ENCODE measurements at places on chromosomes 3 and 15.
A peak's percentile ranks its signal among the peaks of the same experiment; 100 is the strongest.

GRCh38 chr3:116897382-116897781 lies 187.8 kb downstream of the TUSC7 start:
- no peak for DNase-seq

DNA sequence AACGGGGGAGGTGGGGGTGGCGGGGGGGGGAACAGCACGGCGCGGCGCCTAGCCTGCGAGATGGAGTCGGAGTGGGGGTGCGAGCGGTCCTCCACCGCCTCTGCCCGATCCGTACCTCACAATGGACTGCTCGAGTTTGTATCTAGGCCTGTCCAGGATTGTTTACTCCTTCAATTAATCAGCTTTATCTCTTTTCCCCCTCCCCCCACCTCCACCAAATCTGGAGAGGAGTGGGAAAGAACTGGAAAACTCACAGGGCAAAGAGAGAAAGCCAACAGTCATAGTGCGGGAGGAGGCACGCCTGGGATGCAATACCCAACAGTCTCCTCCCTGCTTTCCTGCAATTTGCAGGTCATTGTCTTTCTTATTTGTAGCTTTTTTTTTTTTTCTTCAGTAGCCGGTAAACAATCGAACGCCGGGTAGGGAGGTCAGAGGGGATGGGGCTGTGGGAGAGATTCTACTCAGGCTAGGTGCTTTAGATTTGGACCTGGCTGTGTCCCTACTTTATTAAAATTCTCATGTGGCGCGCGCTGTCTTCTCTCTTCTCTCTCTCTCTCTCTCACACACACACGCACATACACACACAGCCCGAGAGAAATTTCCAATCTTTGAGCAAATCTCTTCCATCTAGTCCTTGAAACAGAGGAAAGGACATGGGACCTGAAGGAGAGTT lies 6.9 kb upstream of the MEIS2 start:
- DNase-seq, result no peak

DNA sequence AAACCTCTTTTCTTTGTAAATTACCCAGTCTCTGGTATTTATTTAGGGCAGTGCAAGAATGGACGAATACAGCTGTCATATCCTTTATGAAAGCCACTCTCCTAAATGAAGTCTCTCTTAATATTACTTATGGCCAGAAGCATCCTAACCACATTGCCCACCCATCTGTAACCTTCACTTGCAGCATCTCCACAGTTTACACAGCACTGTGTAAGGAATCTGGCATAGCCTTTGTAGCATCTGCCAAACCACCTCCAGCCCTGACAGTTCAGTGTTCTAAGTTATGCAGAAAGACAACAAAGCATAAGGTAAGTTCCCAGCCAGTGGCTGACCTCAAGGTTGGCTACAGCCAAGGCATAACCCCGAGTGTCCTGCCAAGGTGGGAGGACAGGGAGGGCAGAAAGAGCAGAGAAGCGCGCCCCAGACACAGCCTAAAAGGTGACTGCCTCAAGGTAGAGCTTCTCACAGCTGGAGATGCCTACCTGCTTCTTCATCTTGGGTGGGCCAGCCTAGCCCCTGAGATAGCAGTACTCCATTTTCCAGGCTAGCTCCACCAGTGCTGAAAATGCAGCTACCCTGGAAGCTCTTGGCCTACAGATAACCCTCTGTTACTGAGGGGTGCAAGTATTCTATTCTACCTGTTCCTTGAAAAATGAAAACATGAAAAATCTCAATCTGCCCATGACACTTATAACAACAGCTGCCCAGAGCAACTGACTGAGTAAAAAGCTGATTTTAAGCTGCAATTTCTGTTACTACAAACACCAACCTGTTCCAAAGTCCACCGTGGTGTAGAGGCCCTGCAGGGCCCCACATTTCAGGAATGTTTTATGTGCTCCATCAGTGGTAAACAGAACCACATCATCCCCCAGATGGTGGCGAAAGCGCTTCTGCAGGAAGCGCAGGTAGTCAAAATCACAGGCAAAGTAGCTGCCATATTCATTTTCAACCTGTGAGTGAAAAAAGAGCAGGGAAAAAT lies 39.3 kb downstream of the GLB1 start:
- no peak for DNase-seq

DNA sequence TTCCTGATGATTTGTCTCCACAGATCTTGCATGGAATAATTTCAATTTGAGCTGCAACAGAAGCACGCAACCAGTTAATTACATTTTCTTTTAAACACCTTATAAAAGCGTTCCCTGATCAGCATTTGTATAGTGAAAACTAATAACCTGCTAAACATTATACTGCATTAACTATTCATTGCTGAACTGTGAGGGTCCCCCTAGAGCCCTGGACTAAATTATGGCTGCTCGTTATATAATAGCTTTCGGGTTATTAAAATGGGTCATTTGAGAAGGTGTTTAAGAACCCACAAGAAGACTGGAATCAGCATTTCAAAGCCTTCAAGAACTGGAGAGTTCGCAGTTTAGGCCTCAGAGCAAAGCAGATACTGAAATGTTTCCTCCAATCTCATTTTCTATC lies 52.9 kb upstream of the ICE2 start:
- DNase-seq, result no peak

GRCh38 chr15:28900041-28900891 lies 14.5 kb downstream of the APBA2 start:
- DNase-seq, result no peak

DNA sequence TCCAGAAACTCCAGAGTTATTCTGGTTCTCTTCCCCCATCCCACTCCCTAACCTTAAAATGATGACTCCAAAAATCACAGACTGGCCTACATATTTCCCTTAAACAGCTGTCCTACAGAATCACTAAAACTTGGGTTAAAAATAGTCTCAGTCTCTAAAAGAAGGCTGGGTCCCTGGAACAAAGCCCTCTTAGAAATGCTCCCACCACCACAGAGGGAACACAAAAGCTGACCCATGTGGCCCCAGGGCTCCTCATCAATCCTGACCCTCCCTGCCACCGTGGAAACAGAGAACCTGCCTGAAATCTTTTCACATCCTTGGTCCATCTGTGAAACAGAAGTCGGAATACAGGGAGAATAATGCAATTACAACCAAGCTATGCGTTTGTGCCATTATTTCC lies 55.7 kb upstream of the DCLK3 start:
- DNase-seq, result no peak

- DNase-seq, result no peak
Measured at GRCh38 chr3:123371859-123372685, 76.8 kb downstream of the ADCY5 start.

- DNase-seq, result peak; percentile 43
Measured at GRCh38 chr3:188788621-188789081, 383.1 kb upstream of the TPRG1 start.

DNA sequence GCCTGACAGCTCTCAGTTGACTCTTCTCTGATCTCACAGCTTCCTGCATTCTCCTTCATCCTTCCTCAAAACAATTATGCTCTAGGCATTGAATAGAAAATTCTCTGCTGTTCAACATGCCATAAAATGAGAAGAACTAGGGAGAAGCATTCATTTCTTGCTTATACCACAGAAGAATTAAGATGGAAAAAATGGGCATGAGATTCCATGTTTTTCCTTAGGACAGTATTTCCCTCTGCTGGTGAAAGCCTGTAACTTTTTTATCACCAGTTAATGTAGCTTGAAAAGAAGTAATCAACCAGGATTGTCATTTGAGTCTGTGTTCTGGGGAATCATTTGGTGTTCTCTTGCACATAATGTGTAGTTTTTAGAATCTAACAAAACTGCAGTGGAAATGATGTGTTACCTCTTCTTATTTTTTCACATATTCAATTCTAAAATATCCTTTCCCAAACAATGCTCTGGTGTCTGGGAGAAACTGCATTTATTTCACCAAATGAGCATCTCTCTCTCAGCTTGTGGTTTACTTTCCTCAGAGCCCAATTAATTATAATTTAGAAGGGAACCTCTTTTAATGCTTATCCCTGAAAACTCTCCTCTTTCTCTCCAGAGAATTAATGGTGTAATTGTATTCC lies 92.8 kb upstream of the DCBLD2 start:
- no peak for DNase-seq

- DNase-seq, result no peak
Measured at GRCh38 chr15:66646308-66646707, 55.7 kb upstream of the SMAD6 start.

DNA sequence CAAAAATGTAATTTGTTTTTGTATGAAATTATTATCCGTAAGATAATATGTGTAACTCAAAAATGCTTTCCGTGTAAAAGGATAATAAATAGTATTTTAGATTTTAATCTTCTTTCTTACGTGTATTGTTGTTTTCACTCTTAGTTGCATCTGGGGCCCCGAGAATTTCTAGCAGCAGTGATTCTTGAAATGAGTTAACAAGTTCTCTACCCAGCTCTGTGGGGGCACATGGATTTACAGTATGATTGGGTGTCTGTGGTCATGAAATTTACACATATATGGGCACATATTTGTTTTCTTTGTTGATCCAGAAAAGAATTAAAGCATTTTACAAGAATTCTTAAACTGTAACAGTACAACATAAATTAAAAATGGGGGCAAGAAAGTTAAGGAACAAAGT lies 145.9 kb upstream of the LRRFIP2 start:
- DNase-seq, result no peak

GRCh38 chr15:25937796-25938195 lies 74.7 kb upstream of the ATP10A start:
- no peak for DNase-seq

DNA sequence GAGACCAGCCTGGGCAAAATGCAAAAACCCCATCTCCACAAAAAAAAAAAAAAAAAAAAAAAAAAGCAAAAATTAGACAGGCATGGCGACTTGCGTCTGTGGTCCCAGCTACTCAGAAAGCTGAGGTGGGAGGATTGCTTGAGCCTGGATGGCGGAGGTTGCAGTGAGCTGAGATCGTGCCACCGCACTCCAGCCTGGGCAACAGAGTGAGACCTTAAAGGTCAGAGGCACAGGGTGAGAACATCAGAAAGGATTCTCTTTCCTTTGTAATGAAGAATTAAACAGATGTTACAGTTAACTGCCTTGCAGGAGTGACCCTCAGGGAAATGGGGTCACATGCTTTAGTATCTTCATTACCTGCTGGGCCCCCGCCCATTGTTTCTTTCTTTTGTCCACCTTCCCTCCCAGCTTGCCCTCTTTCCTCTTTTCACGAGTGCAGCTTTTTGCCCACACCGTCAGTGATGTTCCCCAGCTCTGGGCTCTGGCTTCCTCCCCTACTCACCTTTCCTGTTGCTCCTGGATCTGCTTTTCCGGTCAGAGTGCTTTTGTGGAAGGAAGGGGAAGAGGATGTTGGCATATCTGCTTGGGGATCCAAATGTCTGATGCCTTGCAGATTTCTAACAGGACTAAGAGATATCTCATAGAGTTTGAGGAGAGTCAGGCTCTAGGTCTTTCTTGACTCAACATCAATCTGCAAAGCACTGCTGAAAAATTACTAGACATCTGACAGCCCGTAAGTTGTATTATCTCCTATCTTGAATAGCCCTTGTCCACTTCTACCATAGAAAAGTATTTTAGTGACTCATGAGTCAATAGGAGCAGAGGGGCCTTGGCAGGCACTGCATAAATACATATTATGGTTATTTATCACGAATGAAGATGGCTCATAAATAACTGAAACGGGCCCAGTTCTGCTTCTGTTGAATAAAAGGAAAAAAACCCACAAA lies 35.6 kb upstream of the NDUFB4 start:
- no peak for DNase-seq

DNA sequence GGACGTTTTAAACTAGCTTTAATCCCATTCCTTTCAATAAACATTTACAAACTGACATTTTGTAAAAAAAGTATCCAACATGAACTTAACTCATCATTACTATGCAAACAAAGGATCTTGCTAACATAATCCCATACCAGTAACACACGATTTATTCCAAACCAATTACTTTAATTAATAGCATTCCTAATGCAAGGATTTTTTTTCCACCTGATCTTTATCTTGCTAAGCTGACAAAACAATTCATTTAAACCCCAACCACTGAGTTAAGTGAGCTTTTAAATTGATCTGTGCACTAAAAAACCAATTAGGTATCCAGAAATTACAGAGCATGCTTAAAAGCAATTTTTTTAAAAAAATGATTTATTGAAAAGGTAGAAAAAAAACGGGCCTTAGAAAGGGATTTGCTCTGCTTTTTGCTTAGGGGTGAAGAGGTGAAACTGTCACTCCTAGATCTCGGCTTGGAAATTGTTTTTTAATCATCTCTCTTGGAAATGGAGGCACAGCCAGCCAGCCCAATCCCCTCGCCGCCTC lies 1.2 kb downstream of the SH3BP5 start:
- no peak for DNase-seq

DNA sequence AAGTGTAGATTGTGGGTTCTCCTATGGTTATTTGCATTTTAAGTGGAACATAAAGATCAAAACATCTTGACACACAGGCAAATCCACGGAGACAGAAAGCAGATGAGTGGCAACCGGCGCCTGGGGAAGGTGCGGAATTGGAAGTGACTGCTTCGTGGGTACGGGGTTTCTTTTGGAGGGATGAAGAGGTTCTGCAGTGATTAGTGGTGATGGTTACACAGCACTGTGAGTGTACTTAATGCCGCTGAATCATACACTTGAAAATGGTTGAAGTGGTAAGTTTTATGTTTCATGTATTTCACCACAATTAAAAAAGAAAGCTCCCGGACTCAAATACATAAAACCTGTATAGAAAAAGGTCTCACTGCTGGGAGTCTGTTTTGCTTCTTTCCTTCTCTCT lies 18.5 kb upstream of the VPS33B start:
- no peak for DNase-seq

- DNase-seq, result no peak
Measured at GRCh38 chr3:159854500-159855124, 134.0 kb upstream of the IL12A start.

DNA sequence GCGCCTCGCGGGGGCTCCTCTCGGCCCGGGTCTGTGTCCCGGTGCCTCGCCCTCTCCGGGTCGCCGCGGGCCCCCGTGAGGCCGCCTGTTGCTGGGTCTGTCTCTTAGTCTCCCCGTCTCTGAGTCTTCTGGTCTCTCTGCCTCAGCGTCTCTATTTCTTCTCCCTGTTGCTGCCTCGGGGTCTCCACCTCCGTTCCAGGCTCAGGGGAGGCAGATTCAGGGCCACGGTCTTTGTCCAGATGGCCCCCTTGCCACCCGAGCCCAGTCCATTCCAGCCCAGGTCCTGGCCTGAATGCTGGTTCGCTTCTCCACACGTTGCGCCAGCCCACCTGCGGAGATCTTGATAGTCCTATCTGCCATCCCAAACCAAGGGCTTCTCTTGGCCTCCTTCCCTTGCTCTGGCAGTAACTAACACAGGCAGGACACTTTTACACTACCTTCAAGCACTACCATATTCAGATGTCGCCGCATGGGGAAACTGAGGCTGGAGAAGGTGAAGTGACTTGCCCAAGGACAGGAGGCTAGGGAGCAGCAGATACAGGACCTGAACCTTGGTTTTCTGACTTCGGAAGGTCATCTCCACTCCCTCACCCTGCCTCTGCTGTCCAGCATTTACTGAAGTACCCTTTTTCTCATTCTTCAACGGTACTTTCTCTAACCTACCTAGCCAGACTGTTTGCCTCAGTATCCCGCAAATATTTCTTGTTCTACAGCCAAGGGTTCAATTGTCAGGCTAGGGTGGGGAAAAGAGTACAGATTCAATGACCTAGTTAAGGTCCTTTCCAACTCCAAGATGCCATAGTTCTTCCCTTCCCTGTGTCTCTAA lies 616 bp upstream of the IGDCC4 start:
- no peak for DNase-seq

Data from central memory CD4-positive, alpha-beta T cell (primary cell).